ENCODE measurements at places on chromosomes 5 and 9.

DNA sequence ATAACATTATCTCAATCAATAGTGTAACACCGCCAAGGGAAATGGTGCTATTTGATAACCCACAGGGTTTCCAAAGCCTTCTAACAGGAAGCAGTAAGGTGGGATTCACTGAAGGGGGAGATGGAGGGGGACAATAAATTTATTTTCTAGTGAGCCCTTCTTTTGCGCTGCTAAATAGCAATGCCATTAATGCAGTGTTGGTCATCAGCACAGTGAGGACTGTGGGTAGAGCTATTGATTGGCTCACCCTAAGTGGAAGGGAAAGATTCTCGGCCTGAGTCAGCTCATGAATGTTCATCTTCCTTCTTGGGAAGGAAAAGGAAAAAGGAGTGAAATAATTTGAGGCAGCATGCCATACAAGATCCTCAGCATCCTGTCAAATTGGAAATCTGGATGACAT lies 25.4 kb downstream of the RGMB start:
- DNase-seq = no peak

DNA sequence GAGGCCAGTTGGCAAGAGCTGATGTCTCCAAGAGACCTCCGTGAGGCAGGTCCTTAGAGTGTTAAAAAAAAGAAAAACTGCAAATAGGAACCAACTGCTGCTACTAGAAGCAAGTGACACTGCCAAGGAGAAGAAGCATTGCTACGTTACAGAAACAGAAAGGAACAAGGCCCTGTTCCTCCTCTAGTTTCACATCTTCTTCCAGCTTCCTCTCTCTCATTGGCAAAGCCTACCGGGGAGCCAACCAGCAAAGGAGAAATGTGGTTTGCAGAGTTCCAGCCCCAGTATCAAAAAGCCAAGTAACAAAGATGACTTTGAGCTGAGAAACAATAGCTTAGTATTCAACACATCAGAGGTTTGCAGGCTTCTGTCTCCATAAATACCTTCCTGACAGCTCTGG lies 145.9 kb downstream of the PRELID2 start:
- no peak for DNase-seq

GRCh38 chr5:42944989-42945388 lies 95.1 kb downstream of the ANXA2R start:
- DNase-seq = no peak

DNA sequence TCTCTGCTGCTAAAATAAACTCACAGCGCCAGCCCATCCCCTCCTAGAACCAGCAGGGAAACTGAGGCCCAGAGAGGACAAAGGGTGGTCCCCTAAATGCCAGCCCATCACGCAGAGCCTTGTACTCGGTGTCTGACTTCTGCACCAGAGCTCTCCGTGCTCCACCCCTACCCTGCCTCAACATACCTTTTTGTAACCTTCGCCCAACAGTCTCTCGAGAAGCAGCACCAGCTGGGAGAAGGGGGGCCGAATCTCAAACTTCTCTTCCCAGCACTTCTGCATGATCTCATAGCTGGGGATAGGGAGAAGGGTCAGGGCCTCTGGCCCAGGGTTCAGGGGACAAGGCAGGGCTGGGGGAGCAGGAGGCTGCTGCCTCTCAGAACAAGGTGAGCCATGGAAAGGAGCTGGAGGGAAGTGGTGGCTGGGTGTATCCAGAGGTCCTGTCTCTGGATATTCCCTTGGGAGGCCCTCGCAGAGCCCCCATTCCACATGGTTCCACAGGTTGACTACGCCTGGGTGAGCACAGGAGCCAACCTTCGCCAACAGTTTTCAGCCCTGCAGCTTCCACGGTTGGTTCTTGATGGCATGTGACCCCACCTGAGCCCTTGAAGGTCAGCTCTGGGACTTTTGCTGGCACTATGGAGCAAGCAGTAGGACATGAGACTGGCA lies 32.3 kb upstream of the CSF1R start:
- no peak for DNase-seq

GRCh38 chr5:59157068-59157467 lies 574.2 kb downstream of the RAB3C start:
- DNase-seq = no peak

- DNase-seq = no peak
Measured at GRCh38 chr5:81657386-81657785, 93.5 kb downstream of the SSBP2 start.

DNA sequence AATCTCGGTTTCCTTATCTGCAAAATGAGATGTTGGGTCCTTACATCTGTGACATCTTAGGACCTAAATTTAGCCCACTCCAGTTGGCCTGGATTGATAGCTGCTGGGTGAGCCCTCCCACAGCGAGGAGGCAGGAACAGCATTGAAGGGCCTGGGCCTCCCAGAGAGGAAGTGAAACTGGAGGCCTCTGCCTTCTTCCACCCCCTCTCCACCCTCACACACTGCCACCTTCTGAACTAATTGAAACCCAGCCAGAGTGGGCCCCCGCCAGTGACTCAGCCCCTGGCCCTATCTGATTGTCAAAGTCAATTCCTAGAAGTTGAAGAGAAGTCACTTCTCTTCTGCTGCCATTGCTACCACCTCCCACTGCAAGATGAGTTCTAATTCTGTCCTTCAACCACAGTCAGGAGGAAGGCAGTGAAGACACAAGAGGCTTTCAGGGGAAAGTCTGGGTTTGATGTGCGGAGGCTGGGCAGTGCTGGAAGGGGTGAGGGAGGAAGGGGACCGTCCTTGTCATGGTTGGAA lies 55.2 kb upstream of the NEK6 start:
- peak; percentile 47 for DNase-seq

DNA sequence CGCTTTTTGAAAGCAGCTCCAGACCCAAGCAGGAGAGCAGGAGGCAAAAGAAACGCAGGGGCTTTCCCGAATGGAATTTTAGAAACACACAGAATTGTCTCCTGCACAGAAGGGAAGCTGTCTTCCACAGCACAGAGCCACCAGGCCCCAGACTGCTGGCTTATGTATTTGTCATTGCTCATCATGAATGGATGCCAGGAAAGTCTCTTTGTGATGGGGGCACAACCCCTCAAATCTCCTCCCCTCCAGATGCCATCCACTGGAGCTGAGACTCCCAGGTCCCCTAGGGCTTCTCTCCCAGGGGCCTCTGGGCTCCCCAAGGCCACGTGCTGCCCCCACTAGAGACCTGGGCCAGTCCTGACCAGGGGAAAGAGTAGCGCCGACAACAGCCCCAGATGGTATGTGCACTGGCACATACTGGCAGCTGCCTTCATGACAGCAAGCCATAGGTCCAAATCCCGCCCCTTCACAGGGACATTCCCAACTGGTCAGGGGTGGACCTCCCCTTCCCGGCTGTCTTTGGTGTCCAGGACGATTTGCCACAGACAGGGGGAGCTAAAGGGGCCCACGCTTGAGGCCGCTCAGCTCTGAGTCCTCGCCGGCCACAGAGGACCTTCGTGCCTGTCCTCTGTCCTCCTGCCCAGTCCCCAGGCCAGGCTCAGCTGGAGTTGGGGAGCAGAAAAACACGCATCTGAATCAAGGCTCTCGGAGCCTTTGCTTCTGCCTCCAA lies 127.8 kb downstream of the KCNIP1 start:
- no peak for DNase-seq
